ENCODE measurements at places on chromosomes 4 and X. TPM values are rescaled to one million over a fixed set of nuclear protein-coding genes. Genes with fewer than 3 reads are reported as not detected.

ABCG2 gene
- 3.4 TPM for total RNA-seq

MAN2B2 gene
- total RNA-seq: 4.0 TPM

RENBP gene
- 11.9 TPM for total RNA-seq

GLOD5 gene
- total RNA-seq: not detected

SLC6A14 gene
- not detected for total RNA-seq

P2RY4 gene
- not detected for total RNA-seq

MAGEA9B gene
- not detected for total RNA-seq

MAGEC2 gene
- not detected for total RNA-seq

FAM9B gene
- total RNA-seq: not detected

PHKA1 gene
- total RNA-seq: 7.2 TPM

TMPRSS11B gene
- not detected for total RNA-seq

MAP9 gene
- total RNA-seq: 18.9 TPM

GAGE13 gene
- not detected for total RNA-seq

SORBS2 gene
- 73.0 TPM for total RNA-seq

GUCY1B1 gene
- 2.9 TPM for total RNA-seq

PLXNB3 gene
- 2.7 TPM for total RNA-seq

MCUB gene
- total RNA-seq: 19.4 TPM
